Stimulated activated CD4-positive, alpha-beta T cell treated with anti-CD3 and anti-CD28 coated beads, Interleukin-4, amount 100 ng/mL, for 4 hours (primary cell): ENCODE measurements at places on chromosomes 12 and 14.

- DNase-seq, result no peak
These were observed 39.7 kb downstream of the FOXN4 start for GRCh38 chr12:109269428-109269827.

DNA sequence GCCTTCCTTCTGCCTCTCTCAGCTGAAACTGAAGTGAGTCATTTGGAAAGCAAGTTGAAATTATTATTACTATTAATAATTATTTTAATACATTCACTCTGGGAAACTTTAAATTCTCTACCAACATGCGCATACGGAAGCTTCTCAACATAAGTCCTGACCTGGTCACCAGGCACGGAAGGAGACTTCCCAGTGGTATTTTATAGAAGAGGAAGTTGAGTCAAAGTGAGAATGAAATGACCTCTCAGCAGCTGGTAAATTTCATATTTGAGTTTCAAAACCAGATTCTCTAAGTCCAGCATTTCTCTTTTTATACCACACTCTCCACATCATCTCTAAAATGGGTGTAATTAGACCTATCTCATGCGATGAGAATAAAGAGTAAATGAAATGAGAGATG lies 747.4 kb downstream of the VRK1 start:
- DNase-seq, result no peak

DNA sequence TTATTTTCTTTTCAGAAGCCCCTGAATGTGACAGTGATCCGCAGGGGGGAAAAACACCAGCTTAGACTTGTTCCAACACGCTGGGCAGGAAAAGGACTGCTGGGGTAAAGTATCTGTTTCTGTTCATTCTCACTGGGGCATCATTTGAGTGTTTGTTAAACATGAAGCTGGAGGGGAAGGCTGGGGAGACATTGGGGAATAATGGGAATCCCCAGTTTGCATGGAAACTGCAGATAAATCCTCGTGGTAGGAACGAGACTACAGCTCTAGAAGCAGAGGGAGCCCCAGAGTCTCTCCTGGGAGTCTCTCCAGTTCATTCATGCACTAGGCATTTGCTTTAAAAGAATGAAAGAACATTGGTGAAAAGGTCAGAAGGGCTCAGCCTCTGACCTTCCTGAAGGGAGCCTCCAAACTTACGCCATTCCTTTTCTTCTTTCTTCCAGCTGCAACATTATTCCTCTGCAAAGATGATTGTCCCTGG lies 2.5 kb upstream of the CFAP251 start:
- DNase-seq, result no peak

- DNase-seq, result no peak
These were observed 70.8 kb downstream of the SRGAP1 start for GRCh38 chr12:63915105-63915800.

- DNase-seq, result no peak
These were observed 37.3 kb upstream of the ADGRD1 start for GRCh38 chr12:130916241-130916911.

- peak; percentile 50 for DNase-seq
These were observed at the start of gene CIDEB for GRCh38 chr14:24307575-24308341. CIDEB (minus strand) TSS chr14:24307977; CDS start chr14:24307858, 119 bp downstream.

GRCh38 chr12:4287325-4288211 lies 14.0 kb downstream of the CCND2 start:
- no peak for DNase-seq

DNA sequence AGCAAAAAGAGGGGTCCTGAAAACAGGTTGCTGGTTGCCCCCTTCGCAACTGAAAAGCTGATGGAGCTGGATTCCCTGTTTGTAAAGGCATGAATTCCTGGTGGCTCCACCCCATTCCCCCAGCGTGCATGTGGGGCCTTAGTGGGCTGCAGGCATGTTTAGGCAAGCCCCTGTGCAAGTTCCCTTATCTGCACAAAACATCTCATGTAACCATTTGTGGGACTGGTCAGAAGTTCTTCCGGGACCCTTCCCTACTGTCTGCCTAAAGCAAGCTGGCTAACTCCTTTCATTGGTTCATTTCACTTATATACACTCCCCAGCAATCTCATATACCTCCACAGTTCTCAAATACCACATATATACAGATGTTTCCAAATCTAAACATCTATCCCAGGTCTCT lies 24.0 kb upstream of the HIGD1C start:
- DNase-seq, result no peak

- no peak for DNase-seq
These were observed 6.8 kb downstream of the SIX6 start for GRCh38 chr14:60515511-60516289.

GRCh38 chr12:84507956-84508850 lies 404.4 kb downstream of the SLC6A15 start:
- DNase-seq, result no peak

- no peak for DNase-seq
These were observed 85.7 kb upstream of the GPR68 start for GRCh38 chr14:91330096-91330696.

GRCh38 chr12:116277467-116278278 lies at the start of gene MED13L:
MED13L (minus strand) TSS chr12:116277693; CDS start chr12:116277131, 562 bp downstream.
- peak; percentile 87 for DNase-seq

GRCh38 chr12:26317942-26318575 lies 122.7 kb downstream of the SSPN start:
- DNase-seq, result no peak

DNA sequence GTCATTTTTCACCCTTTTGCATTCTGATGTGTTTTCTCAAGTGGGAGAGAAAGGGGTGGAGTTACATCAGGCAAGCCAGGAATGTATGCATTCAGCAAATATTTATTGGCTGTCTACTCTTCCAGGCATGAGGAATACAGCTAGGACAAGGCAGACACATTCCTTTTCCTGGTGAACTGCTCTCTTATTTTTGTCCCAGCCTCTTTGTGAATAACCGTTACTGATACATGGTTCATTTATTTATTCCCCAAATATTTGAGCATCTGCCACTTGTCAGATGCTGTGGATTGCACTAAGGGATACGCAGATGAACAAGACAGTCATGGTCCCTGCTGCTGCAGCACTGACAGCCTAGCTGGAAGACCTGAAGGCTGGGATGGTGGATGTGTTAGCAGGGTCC lies 6.1 kb downstream of the PELI2 start:
- no peak for DNase-seq

- DNase-seq, result no peak
These were observed 82.8 kb downstream of the KIF26A start for GRCh38 chr14:104221071-104221625.

DNA sequence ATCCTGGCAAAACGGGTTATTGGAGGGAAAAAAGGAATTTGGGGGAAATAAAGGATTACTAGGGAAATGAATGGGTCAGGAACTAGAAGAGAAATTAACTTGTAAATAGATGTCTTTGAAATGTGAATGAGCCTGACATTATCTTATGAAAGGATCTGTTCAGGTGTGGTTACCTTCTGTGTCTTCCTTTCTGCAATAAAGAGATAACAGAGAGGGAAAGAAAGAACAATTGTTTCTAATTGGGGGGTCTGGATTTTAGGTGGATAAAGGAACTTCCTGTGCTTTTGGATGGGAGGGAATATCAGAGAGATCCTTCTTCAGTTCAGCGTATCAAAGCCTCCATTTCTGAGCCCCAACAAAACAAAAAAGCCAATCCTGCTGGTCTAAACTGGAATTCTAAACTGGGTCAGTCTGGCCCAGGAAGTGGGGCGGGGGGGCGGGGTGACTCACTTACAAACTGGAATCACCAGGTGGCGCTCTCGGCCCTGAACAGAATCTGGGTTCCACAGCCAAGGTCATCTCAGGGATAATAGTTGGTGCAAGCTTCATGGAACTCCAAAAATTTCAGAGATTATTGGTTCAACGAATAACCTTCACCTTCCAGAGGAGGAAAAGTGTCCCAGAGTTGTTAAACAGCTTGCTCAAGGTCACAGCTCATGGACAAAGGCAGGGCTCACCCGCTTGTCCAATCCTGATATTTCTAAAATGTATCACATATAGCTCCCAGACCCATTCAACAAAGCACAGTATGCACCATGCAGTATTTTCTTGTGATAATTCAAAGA lies 15.2 kb upstream of the PEBP1 start:
- DNase-seq, result peak; percentile 35

GRCh38 chr12:130044991-130045621 lies 117.2 kb upstream of the FZD10 start:
- no peak for DNase-seq

DNA sequence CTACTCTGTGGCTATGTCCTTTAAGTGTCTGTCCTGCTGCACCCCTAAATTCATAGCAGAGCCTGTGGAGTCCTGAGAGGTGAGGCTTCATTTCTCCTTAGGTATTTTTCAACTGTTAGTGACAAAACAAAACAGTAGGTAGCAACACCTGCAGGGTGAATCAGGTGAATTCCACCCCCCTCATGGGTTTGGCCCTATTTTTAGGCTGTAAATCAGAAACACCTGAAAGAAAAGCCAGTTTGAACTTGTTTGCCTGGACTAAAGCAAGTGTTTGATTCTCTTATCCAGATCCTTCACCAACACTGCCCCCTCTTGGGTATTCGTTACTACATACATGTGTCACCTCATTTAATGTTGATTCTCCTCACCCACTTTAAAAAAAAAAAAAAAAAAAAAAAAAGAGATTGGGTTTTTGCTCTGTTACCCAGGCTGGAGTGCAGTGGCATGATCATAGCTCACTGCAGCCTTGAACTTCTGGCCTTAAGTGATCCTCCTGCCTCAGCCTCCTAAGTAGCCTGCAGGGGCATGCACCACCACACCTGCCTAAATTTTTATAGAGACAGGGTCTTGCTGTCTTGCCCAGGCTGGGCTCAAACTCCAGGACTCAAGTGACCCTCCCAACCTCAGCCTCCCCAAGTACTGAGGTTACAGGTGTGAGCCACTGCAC lies 10.3 kb downstream of the TBPL2 start:
- DNase-seq, result peak; percentile 37

DNA sequence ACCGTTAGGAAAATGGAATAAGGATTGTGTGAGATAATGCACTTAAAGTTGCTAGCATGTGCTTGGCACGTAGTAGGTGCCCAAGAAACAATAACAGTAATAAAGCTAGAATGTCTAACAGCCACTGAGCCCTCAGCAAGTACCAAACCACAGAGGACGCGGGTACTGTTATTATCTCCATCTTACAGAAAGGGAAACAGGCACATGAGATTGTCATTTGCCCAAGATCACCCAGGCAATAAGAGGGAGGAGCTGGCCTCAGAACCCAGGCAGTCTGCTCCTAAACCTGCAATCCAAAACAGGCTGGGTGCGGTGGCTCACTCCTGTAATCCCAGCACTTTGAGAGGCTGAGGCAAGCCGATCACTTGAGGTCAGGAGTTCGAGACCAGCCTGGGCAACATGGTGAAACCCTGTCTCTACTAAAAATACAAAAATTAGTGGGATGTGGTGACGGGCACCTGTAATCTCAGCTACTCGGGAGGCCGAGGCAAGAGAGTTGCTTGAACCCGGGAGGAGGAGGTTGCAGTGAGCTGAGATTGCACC lies 5.1 kb upstream of the SDS start:
- DNase-seq, result no peak

- DNase-seq, result no peak
These were observed 126.6 kb downstream of the LLPH start for GRCh38 chr12:66003951-66004350.

GRCh38 chr12:52146822-52147366 lies 44.9 kb downstream of the KRT80 start:
- DNase-seq, result no peak

GRCh38 chr12:107490010-107490409 lies 195.6 kb upstream of the PWP1 start:
- DNase-seq, result no peak

GRCh38 chr12:127041985-127042625 lies 1224.9 kb upstream of the TMEM132C start:
- DNase-seq, result no peak

DNA sequence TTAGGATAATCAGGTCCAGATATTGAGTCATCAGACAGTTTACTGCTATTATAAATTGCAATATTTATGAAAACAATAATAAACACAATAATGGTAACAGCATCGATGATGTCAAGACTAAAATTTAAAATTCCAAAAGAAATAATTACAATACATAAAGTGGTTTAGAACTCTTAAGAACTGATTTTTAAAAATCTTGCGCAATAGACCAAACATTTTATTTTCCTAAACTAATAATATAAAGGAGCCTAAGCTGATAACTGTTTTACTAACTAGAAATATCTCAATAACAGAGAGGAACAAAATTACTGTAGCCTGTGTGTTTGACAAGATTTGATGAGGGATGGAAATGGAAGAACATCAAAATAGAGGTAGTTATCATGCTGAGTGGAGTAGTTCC lies 93.9 kb upstream of the TRHDE start:
- no peak for DNase-seq

DNA sequence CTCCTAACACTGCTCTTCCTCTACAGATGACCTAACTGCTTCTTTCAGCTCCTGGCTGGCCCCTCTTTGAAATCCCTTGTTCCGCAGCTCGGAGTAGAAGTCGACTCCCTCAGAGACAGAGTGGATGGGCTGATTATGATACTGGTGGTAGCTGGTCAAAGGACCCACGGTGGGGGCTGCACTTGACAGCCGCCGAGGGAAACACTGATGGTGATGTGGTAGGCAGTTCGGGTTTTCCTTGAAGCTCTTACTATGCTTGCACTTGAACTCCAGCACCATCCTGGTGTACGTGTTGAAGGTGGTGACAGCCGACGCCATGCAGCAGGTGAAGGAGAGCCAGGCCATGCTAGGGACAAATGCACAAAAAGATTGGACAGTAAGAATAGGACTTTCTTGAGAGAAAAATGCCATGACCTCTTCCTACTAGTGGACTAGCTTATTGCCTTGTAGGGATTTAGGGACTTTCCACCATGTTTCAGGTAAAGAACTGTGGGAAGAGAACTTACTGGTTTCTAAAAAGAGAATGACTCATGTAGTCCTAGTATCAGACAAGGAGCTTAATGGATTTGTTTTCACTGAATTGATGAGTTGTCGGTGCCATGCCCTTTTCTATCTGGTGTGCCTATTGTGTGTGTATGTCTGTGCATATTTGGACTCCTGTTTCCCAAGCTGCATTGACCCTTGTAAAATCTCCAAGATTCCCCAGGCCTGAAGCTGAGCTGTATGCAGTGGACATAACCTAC lies 18.4 kb downstream of the GSG1 start:
- no peak for DNase-seq

- DNase-seq, result no peak
These were observed 75.8 kb downstream of the CAPZA3 start for GRCh38 chr12:18813753-18814152.
